Kidney tubule cell (primary cell): ENCODE measurements at places on chromosomes 4 and X.

GRCh38 chr4:183164963-183165362, 65.9 kb downstream of the WWC2 start:
- DNase-seq, result no peak

GRCh38 chr4:48205626-48206025, 64.0 kb downstream of the TEC start:
- no peak for DNase-seq

- no peak for DNase-seq
These were observed 156.4 kb upstream of the WDR1 start for GRCh38 chr4:10273030-10273429.

DNA sequence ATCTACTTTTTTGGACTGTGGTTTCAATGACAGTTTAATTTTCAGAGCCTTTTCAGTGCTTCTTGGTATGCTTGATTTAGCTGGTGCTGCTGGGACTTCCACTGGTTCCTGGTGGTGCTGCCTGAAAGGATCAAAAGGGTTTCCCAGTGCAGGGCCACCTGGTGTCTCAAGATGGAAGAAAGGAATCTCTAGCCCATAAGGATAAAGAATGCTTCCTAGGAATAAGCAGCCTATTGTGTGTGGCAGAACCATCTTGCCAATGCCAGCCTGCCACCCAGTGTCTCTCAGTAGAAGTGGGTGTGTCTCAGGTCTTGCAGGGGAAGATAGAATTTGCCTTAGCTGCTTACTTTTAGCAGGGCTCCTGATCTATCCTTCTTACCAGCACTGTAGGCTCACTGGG, 15.0 kb upstream of the RAI2 start:
- DNase-seq, result peak; percentile 22

DNA sequence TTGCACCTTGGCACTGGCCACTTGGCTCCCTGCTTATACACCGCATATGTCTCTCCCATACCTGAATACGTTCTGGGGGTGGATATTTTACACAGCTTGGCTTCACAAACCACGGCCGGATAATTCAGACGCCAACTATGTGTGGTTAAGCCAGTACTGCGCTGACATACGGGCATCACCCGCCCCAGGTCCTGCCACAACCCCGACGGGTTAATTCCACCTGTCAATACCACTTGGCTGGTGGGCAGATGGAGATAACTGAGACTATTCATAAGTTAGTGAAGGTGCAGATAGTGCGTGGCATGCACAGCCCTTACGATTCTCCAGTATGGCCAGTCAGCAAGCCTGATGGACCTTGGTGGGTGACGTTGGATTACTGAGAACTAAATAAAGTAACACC, 696.3 kb upstream of the AGA start:
- DNase-seq, result no peak

DNA sequence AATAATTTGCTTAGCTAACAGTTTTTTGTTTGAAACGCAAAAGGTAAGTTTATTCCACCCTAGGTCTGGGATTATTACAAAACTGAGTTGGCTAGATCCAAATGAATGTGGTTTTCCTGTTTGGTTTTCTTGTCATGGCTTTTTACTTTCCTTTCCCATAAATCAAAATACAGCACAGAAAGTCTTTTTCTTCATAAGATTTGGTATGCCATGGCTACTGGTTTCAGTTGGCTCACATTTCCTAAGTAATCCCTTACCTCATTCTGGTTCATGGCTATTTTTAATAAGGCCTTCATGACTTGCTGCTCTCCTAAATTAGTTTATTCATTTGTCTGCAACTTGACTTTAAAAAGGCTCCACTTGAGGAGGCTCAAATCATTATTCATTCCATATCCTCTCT, 12.9 kb upstream of the PAK3 start:
- no peak for DNase-seq

- no peak for DNase-seq
These were observed 145.6 kb downstream of the RAP1GDS1 start for GRCh38 chr4:98406819-98407218.

- DNase-seq, result no peak
These were observed 55.9 kb downstream of the DCK start for GRCh38 chr4:71049395-71049794.

DNA sequence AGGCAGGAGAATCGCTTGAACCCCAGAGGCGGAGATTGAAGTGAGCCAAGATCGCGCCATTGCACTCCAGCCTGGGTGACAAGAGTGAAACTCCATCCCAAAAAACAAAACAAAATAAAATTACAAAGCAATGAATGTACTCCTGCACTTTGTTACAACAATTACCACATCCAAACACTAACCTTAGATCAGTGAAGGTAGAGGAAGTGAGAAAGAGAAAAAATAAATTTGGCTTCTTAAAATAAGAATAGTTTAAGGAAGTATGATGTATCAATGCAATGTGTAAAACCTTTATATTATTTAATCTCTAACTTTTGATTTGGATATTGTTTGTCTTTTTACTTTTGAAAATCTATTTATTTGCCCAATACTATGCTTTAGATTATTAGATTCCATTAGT, 21.7 kb upstream of the CSN1S1 start:
- DNase-seq, result no peak

DNA sequence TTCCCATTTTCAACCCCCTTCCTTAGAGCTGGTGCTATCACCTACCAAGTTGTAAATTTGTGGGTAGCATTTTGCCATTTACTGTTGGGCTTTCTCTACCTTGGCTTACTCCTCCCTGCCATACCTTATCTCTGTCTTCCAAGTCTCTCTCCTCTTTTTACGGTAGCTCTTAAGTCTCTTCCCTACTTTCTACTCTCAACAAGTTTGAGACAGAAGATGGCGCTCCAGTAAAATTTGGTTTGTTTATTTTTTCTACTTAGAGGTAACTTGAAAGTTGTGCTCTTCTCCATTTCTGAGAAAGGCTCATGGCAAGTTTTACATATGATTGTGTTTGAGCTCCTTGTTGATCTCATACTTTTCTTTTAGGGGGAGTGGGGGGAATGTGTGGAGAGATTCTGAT, 1508.1 kb downstream of the TECRL start:
- no peak for DNase-seq

DNA sequence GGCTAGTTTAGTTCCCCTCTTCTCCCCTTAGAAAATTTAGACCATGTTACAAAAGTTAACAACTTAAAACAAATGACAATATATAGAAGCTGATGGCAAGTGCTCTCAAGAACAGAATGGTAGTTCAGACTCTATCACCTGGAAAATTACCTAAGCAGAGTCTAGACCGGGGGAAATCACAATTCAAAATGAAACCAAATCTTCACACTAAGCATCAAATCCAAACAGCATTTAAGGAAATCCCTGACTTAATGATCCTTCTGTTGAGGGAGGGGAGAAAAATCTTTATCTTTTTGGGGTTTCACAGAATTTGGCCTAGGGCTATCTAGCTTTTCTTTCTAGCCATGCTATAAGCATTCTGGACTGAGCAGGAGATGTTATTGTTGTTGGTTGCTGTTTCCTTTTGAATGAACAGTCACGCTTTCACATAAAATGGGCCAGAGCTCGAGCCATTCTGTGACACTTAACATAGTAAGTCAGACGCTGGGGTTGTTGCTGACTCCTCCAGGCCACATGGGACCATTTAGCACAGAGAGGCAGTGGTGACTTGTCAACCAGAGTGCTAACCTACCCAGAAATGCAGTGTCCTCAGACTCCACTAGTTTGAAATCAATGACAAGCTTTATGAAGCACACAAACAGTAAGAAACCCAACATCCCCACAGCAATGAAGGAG, 16.0 kb upstream of the LSM6 start:
- no peak for DNase-seq

DNA sequence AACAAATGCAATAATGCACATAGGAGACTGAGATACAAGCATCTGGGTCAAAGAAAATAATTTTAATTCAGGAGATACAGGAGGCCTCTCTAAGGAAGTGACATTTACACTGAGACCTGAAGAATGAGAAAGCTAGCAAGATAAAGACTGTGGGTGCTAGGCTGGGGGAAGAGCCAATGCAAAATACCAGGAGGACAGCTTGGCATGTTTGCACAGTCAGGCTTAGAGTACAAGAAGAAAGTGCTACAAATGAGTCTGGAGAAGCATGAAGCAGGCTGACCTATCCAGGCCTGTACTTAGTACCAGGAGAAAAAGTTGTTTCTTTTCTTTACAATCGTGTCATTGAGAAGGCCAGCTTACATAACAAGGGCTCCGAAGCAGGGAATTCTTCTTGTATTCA, 56.9 kb downstream of the GABRB1 start:
- no peak for DNase-seq

GRCh38 chrX:40102393-40103381, 4.9 kb upstream of the BCOR start:
- DNase-seq, result no peak

GRCh38 chrX:84479086-84479485, 23.2 kb downstream of the HDX start:
- no peak for DNase-seq

DNA sequence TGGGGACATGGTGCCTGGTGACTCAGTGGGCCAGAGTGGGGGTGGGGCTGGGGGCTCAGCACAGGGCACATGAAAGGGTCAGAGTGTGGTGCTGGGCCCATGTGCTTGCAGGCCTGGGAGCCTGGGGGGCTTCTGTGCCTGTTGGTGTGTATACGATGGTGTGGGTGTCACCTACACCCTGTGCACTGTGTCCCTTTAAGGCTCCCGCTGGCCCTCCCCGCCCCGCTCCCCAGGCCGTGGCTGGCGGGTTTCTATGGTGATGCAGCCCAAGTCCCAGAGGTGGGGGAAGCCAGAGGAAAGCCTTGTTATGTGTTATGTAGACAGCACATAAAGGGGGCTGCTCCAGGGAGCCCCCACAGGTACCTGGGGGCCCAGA, 5.5 kb downstream of the L1CAM start:
- DNase-seq, result no peak

- DNase-seq, result peak; percentile 82
These were observed 154.5 kb upstream of the GALNT7 start for GRCh38 chr4:173014113-173014558.

DNA sequence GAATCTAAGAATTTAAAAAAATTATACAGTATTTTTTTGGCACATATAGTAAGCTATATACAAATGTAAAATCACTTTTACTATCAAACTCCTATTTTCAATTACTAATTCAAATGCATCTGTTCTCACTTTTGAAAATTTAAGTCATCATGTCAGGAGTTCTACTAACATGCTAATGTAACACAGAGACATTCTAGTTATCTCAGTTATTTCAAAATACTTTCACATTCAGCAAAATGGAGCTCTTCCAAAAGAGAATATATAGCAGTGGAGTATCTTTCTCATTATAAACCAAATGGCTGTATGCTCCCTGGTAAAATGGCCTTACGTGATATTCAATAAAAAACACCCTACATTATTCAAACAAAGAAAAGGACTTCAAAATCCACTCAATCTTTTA, 42.3 kb downstream of the RFC1 start:
- no peak for DNase-seq

- DNase-seq, result peak; percentile 59
These were observed 21.3 kb downstream of the SPCS3 start for GRCh38 chr4:176340871-176341685.

DNA sequence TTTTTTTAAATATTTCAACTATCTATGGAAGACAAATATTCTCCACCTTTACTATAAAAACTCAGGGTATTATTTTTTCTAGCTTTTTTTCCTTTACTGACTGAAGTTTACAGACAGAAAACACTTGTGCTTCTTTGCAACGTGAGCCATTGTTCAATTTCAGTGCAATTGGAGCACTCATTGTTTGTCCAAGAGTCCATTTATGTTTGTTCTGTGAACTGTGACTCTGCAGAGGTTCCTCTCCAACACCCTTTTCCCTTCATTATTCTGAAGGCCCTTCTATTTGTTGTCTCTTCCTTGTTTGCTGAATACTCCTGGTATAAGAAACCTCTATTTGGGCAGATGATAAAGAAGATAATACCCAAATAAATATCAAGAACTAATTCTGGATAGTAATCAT, 37.4 kb downstream of the DAPP1 start:
- DNase-seq, result no peak

DNA sequence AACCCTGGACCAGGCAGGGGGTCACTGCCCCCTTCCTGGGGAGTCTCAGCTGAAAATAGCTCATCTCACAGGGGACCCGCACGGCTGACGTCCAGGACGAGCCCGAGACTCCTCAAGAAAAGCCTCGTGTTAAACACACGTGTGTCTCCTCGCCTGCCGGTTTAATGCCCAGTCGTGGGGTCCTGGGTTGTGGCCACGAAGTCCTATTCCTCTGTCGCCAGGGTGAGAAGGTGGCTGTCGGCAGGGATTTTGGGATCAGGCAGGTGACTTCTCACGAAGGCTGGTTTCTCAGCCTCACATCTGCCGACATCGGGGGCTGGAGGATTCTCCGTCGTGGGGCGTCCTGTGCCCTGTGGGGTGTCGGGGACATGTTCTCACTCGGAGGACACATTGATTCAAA, 44.3 kb upstream of the PPP2R3B start:
- no peak for DNase-seq

GRCh38 chr4:177957596-177958360, 515.5 kb upstream of the AGA start:
- DNase-seq, result peak; percentile 13

DNA sequence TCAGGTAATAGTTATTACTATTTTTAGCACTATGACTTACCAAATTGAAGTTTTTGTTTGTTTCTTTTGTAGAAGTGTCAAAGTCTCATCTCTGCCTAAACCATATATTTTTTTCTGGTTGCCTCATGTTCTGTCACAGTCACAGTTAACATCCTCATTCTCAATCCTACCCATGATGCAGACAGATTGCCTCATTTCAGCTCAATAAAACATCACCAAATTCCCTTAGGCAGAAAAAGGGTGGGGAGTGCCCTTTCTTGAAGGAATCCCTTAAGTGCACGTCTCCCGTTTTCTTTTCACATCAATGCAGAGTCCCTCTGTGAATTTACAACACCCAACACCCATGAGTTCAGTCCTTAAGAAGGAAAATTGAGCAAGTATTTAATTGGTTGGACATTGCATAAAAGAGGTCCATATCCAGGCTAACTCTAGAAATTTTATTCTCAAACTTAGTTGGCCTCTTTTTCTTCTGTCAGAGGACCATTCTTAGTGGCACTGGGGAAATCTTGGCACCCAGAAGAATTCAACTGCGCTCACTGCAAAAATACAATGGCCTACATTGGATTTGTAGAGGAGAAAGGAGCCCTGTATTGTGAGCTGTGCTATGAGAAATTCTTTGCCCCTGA, 103.7 kb upstream of the BMPR1B start:
- DNase-seq, result no peak

GRCh38 chrX:133983974-133984845, 1.2 kb downstream of the GPC3 start:
- DNase-seq, result no peak

- no peak for DNase-seq
These were observed 25.3 kb upstream of the ARHGEF38 start for GRCh38 chr4:105527081-105527480.

DNA sequence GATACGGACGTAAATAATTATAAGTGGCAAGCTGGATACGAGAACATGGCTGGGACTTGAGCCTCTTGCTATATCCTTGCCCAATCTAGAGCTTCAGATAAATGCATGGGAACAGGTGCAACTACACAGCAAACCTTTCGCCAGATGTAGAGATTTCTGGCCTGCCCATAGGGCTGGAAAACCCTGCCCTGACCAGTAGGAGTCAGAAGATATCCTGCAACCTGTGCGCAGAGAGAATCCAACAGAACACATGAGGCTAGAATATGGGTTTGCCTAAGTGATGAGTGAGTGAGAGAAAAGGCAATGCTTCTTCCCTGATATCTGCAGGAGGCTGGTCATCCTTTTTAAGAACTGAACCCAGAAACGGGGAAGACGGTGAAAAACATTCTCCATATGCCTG, 805.3 kb upstream of the TENM3 start:
- no peak for DNase-seq

- no peak for DNase-seq
These were observed 114.7 kb downstream of the TRAPPC11 start for GRCh38 chr4:183773790-183774189.
